ENCODE measurements at places on chromosomes 7 and 10.

GRCh38 chr10:4169448-4169847, 384.4 kb upstream of the KLF6 start:
- no peak for DNase-seq

GRCh38 chr10:43162604-43163003, 24.4 kb downstream of the CSGALNACT2 start:
- DNase-seq, result no peak

GRCh38 chr10:6034371-6034770, 27.8 kb downstream of the IL2RA start:
- no peak for DNase-seq

DNA sequence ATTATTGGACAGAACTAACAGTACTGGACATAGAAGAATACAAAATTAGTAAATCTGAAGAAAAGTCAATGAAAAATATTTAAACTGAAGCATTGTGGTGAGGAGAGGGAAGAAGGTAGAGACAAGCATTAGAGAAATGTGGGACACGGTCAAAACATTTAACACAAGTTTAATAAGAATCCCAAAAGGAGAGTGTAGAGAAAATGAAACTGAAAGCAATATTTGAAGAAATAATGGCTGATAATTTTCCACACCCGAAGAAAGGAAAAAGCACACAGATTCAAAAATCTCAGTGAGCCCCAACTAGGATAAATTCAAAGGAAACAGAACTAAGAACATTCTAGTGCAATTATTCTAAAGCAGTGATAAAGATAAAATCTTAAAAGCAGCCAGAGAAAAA, 126.4 kb upstream of the LRRTM3 start:
- DNase-seq, result no peak

DNA sequence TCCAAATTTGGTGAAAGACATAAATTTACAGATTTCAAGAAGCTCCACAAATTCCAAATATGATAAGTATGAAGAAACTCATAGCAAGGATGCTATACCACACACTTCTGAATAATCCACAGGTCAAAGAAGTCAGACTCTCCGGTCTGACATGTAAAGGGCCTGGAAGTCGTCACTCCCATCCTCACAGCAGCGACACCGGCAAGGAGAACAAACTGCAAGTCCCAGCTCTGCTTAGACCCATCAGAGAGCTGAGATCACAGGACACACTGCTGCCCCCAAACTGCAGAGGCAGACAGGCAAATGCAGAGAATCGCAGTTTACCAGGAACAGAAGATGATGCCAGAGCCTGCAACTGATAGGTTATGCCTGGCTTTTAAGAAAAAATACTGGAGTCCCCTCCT, 62.0 kb downstream of the AMZ1 start:
- DNase-seq, result no peak

DNA sequence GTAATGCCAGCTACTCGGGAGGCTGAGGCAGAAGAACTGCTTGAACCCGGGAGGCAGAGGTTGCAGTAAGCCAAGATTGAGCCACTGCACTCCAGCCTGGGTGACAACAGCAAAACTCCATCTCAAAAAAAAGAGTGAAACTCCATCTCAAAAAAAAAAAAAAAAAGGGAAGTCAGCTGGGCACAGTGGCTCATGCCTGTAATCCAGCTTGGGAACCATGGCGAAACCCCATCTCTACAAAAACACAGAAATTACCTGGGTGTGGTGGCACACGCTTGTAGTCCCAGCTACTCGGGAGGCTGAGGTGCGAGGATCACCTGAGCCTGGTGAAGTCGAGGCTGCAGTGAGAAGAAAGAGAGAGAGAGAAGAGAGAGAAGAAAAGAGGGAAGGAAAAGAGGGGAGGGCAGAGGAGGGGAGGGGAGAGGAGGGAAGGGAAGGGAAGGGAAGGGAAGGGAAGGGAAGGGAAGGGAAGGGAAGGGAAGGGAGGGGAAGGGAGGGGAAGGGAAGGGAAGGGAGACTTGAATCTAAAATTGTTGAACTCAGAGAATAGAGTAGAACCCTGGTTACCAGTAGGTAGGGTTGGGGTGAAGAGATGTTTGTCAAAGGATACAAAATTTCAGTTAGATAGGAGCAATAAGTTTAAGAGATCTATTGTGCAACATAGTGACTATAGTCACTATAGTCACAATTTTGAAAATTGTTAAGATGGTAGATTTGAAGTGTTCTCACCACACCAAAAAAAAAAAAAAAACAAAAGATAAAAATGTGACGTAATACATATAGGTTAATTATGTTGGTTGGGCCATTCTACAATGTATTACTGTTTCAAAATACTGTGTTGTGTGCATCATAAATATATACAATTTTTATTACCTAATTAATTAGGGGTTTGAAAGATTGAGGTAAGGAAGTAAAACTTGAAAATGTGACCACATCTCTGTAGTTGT, 2.5 kb downstream of the SLC16A9 start:
- no peak for DNase-seq

DNA sequence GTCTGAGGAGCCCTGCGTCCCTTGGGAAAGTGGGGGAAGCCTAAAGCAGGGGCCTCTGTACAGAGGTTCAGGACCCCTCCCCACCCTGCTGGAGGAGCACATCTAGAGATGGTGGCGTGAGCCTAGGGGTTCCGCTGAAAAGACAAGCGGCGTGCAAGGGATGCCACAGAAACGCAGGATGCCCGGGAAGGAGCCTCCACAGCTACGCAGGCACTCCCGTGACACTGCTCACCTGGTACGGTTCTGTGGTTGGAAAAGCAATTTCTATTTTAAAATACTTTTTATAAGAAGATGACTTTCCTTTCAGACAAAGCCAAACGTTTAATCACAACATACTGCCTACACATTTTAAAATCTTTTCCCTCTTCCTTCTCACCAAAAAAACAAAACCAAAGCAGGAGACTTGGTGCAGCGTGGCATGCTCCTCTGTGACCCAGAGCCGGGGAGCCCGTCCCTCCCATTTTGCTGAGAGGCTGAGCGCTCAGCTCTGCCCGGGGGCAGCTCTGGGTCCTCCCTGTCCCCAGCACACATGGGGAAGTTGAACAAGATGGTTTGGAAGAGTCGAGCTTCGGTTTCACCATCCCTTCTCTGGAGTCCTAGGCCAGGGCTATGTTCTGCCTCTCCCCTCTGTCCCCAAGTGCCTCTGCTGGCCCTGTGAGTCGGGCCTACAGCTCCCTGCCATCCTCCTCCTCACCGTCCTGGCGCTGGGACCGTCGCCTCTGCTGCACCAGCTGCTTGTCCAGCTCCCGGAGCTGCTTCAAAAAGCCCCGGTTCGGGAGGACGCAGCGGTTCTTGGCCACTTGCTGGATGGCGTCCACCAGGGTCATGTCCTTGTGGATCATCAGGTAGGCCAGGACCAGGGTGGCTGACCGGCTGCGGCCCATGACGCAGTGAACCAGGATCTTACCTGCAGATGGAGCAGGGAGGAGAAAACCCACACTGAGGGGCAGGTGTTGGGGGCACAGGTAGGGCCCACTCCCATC, 74.0 kb upstream of the SAMD8 start:
- no peak for DNase-seq

DNA sequence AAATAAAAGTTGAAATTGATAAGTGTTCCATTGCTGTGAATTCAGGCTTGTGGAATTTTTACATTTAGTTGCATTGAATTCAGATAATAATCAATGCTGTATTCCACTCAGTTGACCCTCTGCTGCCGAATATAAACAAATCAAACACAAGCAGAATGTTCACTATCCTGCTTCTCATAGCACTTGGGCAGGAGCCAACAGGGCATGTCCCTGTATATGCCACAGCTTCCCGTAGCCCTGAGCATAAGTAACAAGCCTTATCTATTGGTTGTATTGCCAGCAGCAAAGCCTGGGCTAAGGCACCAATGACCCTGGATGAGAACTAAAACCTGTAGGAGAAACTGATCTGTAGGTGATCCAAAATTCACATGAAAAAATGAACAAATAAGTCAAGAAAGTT, 145.9 kb downstream of the ARHGAP12 start:
- DNase-seq, result no peak

DNA sequence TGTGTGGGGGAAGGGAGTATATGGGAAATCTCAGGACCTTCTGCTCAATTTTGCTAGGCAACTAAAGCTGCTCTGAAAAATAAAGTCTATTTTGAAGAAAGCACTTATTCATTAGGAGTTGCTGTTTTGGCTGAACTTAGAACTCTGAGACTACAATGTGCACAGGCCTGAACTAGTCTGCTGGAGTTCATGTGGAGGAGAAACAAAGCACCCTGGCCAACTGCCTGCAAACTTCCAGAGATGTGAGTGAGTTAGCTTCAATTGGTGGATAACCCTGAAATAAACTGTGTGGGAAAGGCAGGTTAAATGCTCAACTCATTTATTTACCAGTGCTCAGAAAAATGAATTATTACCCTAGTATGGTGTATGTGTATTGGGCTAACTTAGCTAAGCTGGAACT, 17.3 kb upstream of the FAM241B start:
- no peak for DNase-seq

- DNase-seq, result no peak
These were observed 10.9 kb downstream of the SCART1 start for GRCh38 chr10:133464582-133465031.

DNA sequence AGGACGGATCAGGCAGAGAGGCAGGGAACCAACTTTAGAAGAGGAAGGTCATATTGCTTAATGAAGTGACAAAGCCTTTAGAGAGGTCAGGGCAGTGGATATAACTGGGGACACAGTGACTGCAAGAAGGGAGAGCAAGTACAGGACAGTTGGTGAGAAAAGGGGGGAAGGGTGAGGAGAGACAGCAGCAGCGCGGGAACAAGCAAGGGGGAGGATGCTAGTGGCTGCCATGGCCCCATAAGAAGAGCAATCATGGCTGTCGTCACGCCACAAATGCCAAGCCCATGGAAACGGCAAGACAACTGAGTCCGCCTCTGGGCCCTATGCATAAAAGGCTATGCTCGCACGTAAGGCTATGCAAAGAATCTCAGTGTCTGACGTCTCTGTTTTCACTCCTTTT, 9.1 kb downstream of the ZNF3 start:
- DNase-seq, result no peak

GRCh38 chr7:48511080-48511479, 339.8 kb downstream of the ABCA13 start:
- no peak for DNase-seq

DNA sequence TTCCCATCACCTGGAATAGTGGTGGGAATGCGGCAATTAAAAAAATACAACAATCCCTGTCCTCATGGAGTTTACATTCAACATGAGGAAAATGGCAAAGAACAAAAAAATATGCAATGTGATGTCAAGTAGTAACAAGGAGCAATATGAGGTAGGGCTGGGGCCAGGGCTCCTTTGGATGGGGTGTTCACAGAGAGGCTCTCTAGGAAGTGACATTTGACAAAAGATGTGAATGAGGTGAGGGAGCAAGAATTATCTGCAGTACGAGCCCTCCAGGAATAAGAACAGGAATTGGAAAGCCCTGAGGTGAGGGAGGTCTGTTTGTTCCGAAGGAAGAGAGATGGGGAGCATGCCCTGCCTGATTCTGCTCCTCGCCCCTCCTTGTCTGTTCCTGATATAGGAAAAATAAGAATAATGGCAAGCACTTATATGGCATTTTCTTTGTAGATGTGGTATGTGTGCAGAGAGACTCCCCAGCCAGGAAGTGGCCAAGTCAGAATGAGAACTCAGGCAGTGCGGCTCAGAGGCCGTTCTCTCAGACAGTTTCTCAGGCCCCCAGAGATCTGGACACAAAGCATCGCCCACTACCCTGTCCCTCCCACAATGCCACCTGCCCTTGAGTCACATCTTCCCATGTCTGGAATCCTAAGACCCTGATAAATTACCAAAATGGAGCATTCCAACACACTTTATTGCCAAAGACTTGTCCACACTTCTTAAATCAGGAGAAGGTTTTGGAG, 105.6 kb downstream of the APBB1IP start:
- DNase-seq, result no peak

DNA sequence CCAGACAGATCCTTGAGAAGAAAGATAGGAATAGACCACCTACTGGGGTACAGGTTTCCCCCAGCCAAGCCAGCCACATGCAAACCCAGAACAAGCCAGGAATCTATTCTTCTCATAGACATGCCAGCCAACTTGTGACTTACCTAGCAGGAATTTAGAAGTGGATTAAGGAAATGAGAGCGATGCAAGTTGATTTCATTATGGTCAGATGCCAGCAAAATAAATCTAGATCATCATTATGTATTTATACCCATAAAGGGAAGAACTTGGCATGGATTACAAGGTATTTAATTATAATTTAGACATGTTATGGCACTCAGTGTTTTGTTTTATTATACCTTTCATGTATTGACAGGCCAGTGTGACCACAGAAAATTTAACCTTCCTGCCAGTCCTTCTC, 32.8 kb downstream of the SLC35G1 start:
- DNase-seq, result no peak

DNA sequence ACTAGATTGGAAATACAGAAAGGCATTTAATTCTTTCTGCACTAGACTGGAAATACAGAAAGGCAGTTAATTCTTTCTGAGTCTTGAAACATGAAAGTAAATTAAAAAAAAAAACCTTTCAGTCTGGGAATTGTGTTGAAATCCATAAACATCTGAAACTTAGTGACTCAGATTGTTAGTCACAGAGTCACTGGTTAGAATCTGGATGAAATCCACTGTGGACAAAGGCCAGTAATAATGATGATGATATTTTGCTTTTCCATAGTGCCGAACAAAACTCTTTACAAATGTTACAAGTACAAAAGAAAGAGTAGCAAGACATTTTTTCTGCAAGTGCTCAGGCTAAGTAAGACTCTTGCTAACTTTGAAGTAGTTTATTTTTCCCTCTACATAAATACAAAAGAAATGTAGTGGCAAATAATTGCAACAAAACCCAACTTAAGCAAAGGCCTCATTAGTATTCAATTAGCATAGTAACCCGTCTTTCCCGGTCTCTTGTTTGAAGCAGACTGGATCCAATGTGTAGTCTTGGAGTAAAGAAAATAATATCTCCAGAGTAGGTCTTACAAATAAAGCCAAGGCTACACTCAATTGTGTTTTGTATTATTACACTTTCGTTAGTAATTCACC, 5.8 kb upstream of the PRTFDC1 start:
- no peak for DNase-seq

GRCh38 chr7:67438198-67438882, 441.7 kb downstream of the TYW1 start:
- no peak for DNase-seq

DNA sequence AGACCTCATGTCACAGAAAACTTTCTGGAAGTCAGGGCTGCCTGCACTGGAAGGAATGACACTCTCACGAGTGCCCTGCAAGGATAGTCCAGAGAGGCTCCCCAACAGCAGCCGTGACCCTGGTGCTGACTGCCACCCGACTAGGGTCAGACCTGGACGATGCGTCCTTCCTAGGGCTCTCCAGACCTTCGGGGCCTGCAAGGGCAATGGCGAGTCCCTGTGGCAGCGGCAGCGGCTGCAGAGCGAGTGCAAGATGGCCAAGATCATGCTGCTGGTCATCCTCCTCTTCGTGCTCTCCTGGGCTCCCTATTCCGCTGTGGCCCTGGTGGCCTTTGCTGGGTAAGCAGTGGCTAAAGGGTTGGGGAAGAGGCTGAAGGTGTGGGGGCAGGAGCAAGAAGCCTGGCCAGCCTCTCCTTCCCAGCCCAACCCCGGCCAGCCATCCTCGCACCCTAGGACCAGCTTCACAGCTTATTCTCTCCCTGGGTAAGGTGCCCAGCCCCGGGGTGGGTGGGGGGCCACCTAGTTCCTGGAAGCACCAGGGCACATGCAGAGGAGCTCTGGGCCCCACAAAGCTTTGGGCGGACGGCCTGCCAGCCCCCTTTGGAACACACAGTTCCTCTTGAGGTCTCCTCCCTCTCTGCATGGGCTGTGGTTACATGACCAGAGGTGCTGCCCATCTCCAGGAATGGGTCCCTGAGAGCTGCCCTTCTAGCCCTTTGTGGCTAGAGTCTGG, 5.5 kb downstream of the OPN4 start:
- no peak for DNase-seq

Measured in NCI-H526 treated with DMSO at 0.1 percent for 48 hours (cell line).